ENCODE measurements at places on chromosomes 4 and X.

- DNase-seq = no peak
Measured at GRCh38 chr4:128225148-128225547, 62.5 kb downstream of the PGRMC2 start.

DNA sequence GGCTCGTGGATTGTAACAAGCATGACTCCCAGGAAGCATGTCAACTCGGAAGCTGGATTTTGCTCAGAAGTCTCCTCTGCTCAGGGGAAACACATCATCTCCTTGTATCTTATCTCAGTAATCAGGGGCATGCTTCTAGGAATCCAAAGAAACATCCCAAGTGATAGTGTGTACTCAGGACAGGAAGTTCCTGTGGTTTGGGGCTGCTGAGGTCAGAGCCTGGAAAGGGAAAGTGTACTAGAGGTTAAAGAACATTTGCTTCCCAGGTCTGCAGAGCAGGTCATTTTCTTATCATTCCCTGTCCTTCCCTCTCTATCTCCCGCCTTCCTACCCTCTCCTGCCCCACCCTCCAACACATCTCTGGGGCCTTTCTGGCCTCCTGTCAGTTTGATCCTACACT is 38.8 kb downstream of the SLC34A2 start:
- DNase-seq = no peak

DNA sequence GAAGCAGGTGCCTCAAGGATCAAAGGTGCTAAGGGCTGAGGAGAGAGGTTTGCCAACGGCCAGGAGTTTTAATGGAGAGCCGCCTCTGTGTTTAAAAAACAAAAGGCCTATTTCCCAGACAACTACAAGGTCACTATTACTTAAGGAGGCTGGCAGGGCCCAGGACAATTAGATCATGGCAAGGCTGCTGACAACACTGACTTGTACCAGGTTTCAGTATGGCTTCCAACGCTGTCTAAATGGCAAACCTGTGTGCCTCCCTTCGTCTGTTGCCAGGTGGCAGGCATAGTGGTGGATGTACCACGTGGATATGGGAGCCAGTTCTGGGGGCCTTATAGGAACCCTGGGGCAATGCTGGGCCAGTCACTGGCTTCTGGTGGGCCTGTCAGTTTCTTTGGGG is 41.0 kb downstream of the NSG1 start:
- no peak for DNase-seq

DNA sequence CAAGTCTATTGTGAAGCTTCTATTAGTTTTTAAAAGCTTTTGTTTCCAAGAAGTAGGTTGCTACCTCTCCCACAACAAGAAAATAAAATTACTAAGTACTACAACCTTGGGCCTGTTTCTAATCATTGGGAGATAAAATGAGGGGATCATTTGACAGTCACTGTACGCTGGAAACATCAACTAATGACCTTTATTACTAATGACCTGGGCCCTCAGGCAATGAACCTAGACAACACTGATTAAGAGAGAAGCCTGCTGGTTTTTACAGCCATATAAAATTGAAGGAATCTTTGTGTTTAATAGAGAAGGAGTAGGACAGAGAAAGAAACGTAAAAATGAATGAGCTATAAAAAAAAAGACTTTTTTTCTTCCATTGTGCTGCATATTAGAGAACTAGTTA is 1000.9 kb downstream of the STPG2 start:
- DNase-seq = no peak

- DNase-seq = no peak
Measured at GRCh38 chrX:109384699-109385098, 97.2 kb downstream of the GUCY2F start.

DNA sequence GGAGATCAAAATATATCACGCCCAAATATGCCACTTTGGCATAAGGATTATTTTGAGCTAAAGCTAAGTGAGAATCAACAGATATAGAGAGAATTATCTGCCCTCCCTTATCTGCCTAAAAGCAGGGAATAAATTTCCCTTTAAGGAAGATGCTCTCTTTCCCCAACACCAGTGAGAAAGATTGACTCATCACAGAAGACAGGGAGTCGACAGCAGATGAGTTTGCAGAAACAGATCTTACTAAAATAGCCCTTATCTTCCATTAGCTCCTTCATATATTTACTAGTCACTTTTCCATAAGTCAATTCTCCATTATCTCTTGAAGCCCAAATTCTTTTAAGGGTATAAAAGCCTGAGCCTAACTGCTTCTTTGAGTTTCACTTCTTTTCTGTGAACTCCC is 156.6 kb downstream of the CAMK2D start:
- DNase-seq = no peak

GRCh38 chr4:154586296-154587033 is 4.1 kb downstream of the FGA start:
- DNase-seq = no peak

DNA sequence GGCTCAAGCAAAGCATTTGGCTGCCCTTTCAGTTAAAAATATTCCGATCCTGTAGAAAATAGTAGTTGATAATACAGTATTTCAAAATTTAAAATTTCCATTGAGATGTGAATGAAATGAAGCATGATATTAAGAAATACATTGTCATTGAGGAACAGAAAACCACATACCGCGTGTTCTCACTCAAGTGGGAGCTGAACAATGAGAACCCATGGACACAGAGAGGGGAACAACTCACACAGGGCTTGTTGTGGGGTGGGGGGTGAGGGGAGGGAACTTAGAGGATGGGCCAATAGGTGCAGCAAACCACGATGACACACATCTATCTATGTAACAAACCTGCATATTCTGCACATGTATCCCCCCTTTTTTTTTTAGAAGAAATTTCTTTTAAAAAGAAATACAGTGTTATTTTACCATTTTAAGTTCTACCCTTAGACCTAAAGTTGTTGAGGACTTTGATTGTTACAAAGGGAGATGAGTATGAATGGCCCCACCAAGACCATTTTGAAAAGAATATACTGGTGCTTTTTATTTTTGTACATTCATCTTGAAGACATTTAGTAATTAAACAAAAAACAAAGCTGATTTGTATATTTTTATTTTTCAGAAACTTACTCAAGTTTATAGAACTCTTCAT is 52.0 kb upstream of the IL13RA1 start:
- DNase-seq = no peak

DNA sequence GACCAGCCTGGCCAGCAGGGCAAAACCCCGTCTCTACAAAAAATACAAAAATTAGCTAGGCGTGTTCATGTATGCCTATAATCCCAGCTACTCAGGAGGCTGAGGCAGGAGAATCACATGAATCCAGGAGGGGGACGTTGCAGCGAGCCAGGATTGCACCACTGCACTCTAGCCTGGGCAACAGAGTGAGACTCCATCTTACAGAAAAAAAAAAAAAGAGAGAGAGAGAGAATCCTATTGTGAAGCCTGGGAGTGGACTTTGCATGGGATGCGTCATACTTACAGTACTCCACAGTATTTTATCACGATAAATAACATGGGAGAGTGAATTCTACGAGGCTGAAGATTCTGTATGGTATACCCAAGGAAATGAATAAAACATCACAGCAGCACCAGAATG is 139.6 kb downstream of the AASDH start:
- DNase-seq = no peak

DNA sequence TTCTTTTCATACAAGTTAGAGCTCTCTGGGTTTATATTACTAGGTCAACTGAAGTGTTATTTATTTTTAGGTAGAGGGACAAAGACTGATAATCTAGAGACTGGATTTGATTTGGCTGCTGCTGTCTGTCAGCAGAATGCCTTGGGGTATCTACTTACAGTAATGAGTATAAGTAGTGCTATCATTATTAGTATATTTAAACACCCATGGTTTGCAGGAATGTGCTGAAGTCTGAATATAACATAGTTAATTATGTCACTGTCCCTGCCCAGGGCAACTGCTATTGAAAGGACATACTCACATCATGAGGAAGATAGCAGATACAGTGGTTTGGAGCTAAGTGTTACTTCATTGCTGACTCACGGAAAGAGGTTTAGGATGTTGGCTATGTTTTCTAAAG is 76.2 kb downstream of the PRRG1 start:
- DNase-seq = no peak

- DNase-seq = no peak
Measured at GRCh38 chr4:22787753-22788375, 95.1 kb downstream of the GBA3 start.

GRCh38 chrX:23759821-23760220 is 16.7 kb upstream of the ACOT9 start:
- DNase-seq = no peak

- DNase-seq = no peak
Measured at GRCh38 chr4:162683659-162684370, 482.9 kb downstream of the NAF1 start.

GRCh38 chr4:138225477-138225876 is 16.7 kb downstream of the SLC7A11 start:
- no peak for DNase-seq
